Right lobe of liver (tissue), 6 donors: ENCODE measurements at places on chromosomes 7 and 10. TPM values are rescaled to one million over a fixed set of nuclear protein-coding genes. Genes with fewer than 3 reads are reported as not detected.

The NUPR2 gene
- not detected for total RNA-seq

The PAPOLB gene
- total RNA-seq = not detected

The LMOD2 gene
- total RNA-seq = not detected

The SFXN2 gene
- 9.0 TPM for total RNA-seq

The GNGT1 gene
- not detected for total RNA-seq

The OR2A42 gene
- not detected for total RNA-seq

The FAM180A gene
- total RNA-seq = 7.0 TPM

The GHRHR gene
- not detected for total RNA-seq

The GPR85 gene
- total RNA-seq = 0.20 TPM

The AEBP1 gene
- total RNA-seq = 7.8 TPM

The EEPD1 gene
- 18.6 TPM for total RNA-seq

The SKIDA1 gene
- 0.31 TPM for total RNA-seq

The ZCCHC24 gene
- total RNA-seq = 23.8 TPM

The OR2A12 gene
- total RNA-seq = not detected

The ZNF804B gene
- total RNA-seq = not detected

The GPR15LG gene
- not detected for total RNA-seq

The SPDYE5 gene
- not detected for total RNA-seq

The TBXAS1 gene
- 7.6 TPM for total RNA-seq

The FZD8 gene
- 4.6 TPM for total RNA-seq

The CHAT gene
- not detected for total RNA-seq

The PIP gene
- not detected for total RNA-seq

The HABP2 gene
- 705 TPM for total RNA-seq

The KIAA1217 gene
- 13.0 TPM for total RNA-seq

The HMX2 gene
- total RNA-seq = not detected

The PPP1R3C gene
- total RNA-seq = 129 TPM

The RASSF4 gene
- total RNA-seq = 13.6 TPM

The PPP1R17 gene
- total RNA-seq = not detected

The FKBP9 gene
- total RNA-seq = 45.3 TPM

The TMEM184A gene
- 31.0 TPM for total RNA-seq

The NKX1-2 gene
- not detected for total RNA-seq

The LRRC17 gene
- total RNA-seq = 0.98 TPM
